ENCODE measurements at places on chromosomes 3 and 15.

GRCh38 chr3:143330296-143330868 lies 210.8 kb downstream of the CHST2 start:
- DNase-seq = no peak

DNA sequence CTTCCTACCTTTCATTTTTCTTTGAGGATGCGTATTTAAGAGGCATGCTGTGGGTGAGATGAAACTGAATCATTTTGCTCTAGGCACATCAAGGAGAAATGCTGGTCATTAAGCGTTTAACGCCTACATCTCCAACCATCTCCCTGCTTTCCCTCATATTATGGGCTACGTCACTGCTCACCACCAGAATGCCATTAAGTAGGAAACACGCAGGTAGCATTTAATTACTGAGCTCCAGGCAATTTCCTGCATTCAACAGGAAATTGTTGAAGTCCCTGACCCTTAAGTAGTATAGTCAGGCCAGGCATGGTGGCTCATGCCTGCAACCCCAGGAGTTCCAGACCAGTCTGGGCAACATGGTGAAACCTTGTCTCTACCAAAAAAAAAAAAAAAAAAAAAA lies 66.1 kb downstream of the CHSY1 start:
- DNase-seq = no peak

GRCh38 chr15:34799149-34800101 lies 4.1 kb upstream of the ACTC1 start:
- no peak for DNase-seq

GRCh38 chr3:10195366-10196089 lies 30.8 kb downstream of the IRAK2 start:
- DNase-seq = no peak

DNA sequence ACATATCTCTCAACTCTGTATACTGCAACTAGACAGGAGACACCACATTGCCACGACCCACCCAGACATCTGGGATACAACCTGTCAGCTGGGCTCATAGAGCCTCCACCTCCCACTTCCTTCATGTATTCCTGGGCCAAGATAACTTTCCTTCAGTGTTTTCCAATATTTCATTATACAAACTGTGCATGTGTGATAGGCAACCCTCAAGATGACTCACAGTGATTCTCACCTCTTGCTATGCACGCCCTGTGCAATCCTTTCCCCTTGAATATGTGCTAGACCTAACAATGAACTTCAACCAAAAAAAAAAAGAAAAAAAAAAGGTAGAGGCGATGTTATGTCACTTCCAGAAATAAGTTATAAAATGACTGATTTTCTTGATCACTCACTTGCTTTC lies 138.0 kb upstream of the ALCAM start:
- no peak for DNase-seq
